Activated T-cell treated with anti-CD3 and anti-CD28 coated beads, Interleukin-2, amount 50 U/mL, for 72 hours (primary cell): ENCODE measurements at places on chromosomes 5 and 9.

GRCh38 chr9:112094948-112095681 is 80.0 kb downstream of the SUSD1 start:
- peaks cover 21% of the 10 kb centered on the region for H3K4me1 ChIP-seq
- no peak for DNase-seq
- H3K4me3 ChIP-seq, result peak overlapping the region; percentile 48
- H3K27ac ChIP-seq, result peak overlapping the region; percentile 2
- no peaks in the 10 kb centered on the region for H3K36me3 ChIP-seq
- no peaks in the 10 kb centered on the region for H3K27me3 ChIP-seq

DNA sequence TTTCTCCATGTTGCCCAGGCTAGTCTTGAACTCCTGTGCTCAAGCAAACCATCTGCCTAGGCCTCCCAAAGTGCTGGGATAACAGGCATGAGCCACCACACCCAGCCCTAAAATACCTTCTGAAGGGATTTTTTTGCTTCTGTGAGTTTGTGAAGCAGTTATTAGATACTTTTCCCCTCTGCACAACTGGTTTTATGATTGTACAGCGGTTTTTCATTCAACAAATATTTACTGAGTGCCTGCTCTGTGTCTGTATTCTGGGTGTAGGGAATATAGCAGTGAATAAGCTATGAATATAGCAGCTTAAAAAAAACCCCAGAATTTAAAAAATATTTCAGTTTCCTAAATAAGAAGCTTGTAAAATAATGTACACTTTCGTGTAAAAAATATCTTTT is 2.3 kb downstream of the SNX24 start:
- H3K4me1 ChIP-seq, result peaks cover 18% of the 10 kb centered on the region
- peaks cover 6% of the 10 kb centered on the region for H3K27me3 ChIP-seq

- no peaks in the 10 kb centered on the region for H3K4me1 ChIP-seq
- no peaks in the 10 kb centered on the region for H3K36me3 ChIP-seq
- H3K27me3 ChIP-seq, result no peaks in the 10 kb centered on the region
- no peak overlapping the region for H3K4me3 ChIP-seq
- H3K27ac ChIP-seq, result no peak overlapping the region
These were observed 614.3 kb downstream of the ACTL7B start for GRCh38 chr9:108241384-108242073.

DNA sequence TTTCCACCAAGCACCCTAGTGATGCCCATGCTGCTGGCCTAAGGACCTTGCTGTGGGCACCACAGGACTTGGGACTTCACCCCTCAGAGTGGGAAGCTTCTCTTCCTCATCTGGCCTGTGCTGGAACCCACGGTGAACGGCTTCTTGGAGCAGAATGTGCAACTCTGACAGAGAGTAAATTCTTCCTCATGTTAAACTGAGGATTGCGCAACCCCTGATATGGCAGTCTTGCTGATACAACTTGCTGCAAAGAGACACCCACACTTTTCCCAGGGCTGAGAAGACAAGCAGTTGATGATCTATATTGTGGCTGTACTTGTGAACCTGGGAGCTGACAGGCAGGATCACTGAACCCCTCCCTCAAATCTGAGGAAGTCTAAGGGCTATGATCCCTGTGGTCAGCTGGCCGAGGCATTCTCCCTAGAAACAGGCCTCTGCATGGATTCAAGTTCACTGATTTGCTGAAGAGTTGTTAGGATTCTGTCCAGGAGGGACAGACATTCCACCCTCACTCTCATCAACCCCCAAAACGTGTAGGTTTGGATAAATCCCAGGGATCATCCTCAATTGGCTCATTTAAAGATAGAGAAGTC is 307.2 kb downstream of the MTRR start:
- no peaks in the 10 kb centered on the region for H3K27me3 ChIP-seq
- no peaks in the 10 kb centered on the region for H3K36me3 ChIP-seq
- H3K4me3 ChIP-seq, result no peak overlapping the region
- DNase-seq, result no peak

- no peak overlapping the region for H3K27ac ChIP-seq
- H3K4me3 ChIP-seq, result no peak overlapping the region
- no peaks in the 10 kb centered on the region for H3K4me1 ChIP-seq
- no peaks in the 10 kb centered on the region for H3K36me3 ChIP-seq
- DNase-seq, result no peak
- peaks cover 5% of the 10 kb centered on the region for H3K27me3 ChIP-seq
These were observed 154.7 kb upstream of the PHYKPL start for GRCh38 chr5:178387061-178387855.

GRCh38 chr5:59813761-59814536 is 79.6 kb downstream of the PDE4D start:
- peaks cover 18% of the 10 kb centered on the region for H3K27me3 ChIP-seq
- no peak overlapping the region for H3K27ac ChIP-seq
- H3K36me3 ChIP-seq, result no peaks in the 10 kb centered on the region
- DNase-seq, result peak; percentile 36
- no peak overlapping the region for H3K4me3 ChIP-seq

GRCh38 chr5:143395638-143396352 is 7.7 kb downstream of the NR3C1 start:
- DNase-seq, result no peak
- H3K4me1 ChIP-seq, result peaks cover 83% of the 10 kb centered on the region
- H3K27me3 ChIP-seq, result no peaks in the 10 kb centered on the region
- peaks cover 22% of the 10 kb centered on the region for H3K36me3 ChIP-seq
- peak overlapping the region; percentile 78 for H3K4me3 ChIP-seq
- H3K27ac ChIP-seq, result peak overlapping the region; percentile 57

GRCh38 chr5:40853632-40854192 is 12.5 kb downstream of the CARD6 start:
- H3K4me1 ChIP-seq, result no peaks in the 10 kb centered on the region
- no peaks in the 10 kb centered on the region for H3K36me3 ChIP-seq

DNA sequence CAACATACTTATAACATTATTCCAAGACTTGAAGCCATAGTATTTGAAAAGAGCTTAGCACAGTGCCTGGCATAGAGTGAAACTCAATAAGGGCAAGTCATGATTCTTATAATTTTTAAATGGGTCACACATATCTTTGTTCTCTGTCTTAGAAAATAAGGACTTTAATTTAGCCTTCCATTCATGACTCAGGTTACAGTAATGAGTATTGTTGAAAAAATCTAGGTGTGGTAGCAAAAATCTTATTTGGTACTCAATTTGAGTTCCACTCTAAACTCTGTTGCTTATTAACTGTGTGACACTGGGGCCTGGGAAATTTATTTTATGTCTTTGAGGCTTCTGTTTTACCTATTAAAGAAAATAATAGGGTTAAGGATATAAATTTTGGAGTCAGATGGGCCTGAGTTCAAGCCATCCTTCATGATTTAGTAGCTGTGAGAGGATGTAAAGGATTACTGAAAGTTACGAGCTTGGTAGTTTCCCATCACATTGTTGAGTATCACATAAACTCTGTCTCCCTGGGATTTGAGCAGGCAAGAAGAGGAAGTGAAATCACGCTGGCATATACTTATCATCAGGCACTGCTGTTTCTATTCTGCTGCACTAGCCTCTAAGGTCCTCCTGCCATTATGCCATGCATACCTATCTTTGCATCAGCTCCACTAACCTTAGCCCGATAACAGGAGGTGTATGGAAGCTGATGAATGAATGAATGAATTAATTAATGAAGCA is 1.5 kb downstream of the SPINK9 start:
- no peaks in the 10 kb centered on the region for H3K27me3 ChIP-seq
- H3K36me3 ChIP-seq, result no peaks in the 10 kb centered on the region
- no peak overlapping the region for H3K4me3 ChIP-seq
- H3K27ac ChIP-seq, result no peak overlapping the region

DNA sequence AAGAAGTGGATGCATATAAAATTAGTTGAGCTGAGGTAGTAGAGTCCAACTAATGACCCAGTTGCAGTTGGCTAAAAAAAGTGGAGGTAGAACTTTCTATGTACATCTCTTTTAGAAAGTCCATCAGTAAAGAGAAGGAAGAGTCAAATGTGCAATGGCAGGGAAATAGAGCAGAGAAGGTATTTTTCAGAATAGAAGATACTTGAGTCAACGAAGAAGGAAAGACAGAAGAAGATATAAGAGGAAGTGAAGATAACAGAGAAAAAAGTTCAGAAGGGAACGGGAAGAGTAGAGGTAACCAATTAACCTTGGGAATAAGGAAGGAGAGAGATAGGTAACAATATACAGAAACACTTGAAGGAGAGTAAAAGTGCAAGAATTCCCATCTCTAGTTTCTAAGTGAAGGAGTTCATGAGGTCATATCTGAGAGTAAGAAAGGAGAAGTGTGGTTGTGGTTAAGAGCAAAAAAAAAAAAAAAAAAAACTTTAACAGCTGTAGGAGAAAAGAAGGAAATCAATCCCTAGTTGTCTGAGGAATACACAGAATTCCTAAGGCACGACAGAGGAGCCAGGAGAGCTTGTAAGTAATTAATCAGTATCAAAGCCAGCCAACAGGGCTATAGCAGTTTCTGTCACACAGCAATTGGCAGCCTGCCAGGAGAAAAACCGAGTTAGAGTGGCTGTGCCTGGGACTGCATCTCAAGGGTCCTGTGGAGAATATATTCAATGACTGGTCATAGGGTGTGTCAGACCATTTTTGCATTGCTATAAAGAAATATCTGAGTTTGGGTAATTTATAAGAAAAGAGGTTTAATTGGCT is 61.0 kb downstream of the ARL15 start:
- H3K36me3 ChIP-seq, result no peaks in the 10 kb centered on the region
- no peaks in the 10 kb centered on the region for H3K27me3 ChIP-seq
- no peak overlapping the region for H3K4me3 ChIP-seq
- no peak overlapping the region for H3K27ac ChIP-seq
- no peaks in the 10 kb centered on the region for H3K4me1 ChIP-seq
- peak; percentile 3 for DNase-seq

DNA sequence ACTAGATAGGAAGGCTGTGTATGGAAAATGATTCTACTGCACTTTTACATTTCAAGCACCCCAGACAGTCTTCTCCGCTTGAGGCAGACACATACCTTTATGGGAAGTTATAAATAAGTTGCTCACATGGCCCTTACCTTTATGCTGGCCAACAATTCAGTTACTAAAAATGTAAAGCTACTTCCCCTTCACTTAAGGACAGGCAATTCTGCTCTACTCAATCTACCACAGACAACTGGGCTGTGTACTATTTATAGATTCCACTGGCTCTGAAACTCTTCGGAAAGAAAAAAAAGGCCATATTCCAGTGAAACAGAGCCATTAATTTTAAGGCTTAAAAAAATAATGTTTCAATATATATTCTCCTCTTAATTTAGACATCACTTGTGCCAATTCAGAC is 59.4 kb downstream of the ELAVL2 start:
- H3K4me3 ChIP-seq, result no peak overlapping the region
- no peaks in the 10 kb centered on the region for H3K36me3 ChIP-seq
- DNase-seq, result no peak
- H3K27ac ChIP-seq, result no peak overlapping the region
- H3K27me3 ChIP-seq, result no peaks in the 10 kb centered on the region

- H3K36me3 ChIP-seq, result no peaks in the 10 kb centered on the region
- peaks cover 9% of the 10 kb centered on the region for H3K4me1 ChIP-seq
- H3K27me3 ChIP-seq, result peaks cover 58% of the 10 kb centered on the region
- DNase-seq, result no peak
These were observed 188.7 kb upstream of the S1PR3 start for GRCh38 chr9:88802533-88802932.

GRCh38 chr5:71960195-71960594 is 147.1 kb upstream of the MAP1B start:
- no peak overlapping the region for H3K4me3 ChIP-seq
- no peaks in the 10 kb centered on the region for H3K4me1 ChIP-seq
- H3K36me3 ChIP-seq, result no peaks in the 10 kb centered on the region
- no peak overlapping the region for H3K27ac ChIP-seq

GRCh38 chr5:93406971-93407401 is 174.0 kb downstream of the NR2F1-AS1 start:
- no peak overlapping the region for H3K27ac ChIP-seq
- no peak overlapping the region for H3K4me3 ChIP-seq
- no peaks in the 10 kb centered on the region for H3K4me1 ChIP-seq

DNA sequence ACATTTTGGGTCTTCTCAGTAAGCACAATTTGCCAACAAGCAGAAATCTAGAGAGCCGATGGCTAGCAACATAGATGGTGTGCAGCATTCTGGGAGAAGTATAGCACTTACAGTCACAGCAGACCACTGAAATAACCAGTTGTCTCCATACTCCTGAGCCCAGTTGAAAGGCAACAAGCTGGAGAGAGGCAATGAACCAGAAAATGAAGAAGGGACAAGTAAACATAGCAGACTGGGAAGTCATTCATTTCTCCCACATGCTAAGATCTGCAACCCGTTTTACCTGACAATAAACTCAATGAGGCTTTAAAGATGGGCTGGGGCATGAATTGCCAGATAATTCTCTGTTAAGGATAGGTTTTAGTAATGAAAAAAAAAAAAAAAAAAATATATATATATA is 575.6 kb upstream of the GRAMD2B start:
- no peak overlapping the region for H3K27ac ChIP-seq
- no peaks in the 10 kb centered on the region for H3K27me3 ChIP-seq
- DNase-seq, result no peak
- no peaks in the 10 kb centered on the region for H3K36me3 ChIP-seq
- no peak overlapping the region for H3K4me3 ChIP-seq

DNA sequence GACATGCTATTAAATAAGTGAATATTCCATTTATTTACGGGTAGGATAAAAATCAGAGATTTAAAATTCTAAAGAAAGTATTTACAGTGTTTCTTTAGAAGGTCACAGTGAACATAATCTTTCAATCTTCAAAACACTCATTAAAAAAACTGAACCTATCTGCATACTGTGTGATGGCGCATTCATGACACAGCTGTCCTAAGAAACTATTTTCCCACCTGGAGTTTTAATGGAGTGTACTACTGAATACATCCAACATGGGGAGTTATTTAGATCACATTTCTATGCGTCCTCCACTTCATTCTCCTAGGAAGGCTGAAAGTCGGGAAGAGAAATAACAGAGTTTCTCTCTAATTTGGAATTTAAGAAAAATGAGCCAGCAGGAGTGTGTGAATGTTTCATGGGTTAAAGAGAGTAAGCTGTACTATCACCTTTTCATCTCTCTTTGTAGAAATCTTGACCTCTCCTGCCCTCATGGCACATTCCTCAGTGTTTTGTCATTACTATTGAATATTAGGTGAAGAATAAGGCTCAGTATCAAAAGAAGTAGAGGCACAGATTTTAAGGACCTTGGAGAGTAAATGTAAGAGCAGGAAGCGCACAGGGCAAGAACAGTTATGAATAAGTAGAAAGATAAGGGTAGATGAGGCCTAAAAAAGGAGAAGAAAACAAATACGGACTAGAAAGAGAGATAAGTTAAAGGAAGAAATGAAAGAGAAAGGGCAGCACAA is 551.2 kb upstream of the TUSC1 start:
- H3K27ac ChIP-seq, result no peak overlapping the region
- no peaks in the 10 kb centered on the region for H3K36me3 ChIP-seq
- no peaks in the 10 kb centered on the region for H3K4me1 ChIP-seq
- no peak for DNase-seq
- H3K4me3 ChIP-seq, result no peak overlapping the region

DNA sequence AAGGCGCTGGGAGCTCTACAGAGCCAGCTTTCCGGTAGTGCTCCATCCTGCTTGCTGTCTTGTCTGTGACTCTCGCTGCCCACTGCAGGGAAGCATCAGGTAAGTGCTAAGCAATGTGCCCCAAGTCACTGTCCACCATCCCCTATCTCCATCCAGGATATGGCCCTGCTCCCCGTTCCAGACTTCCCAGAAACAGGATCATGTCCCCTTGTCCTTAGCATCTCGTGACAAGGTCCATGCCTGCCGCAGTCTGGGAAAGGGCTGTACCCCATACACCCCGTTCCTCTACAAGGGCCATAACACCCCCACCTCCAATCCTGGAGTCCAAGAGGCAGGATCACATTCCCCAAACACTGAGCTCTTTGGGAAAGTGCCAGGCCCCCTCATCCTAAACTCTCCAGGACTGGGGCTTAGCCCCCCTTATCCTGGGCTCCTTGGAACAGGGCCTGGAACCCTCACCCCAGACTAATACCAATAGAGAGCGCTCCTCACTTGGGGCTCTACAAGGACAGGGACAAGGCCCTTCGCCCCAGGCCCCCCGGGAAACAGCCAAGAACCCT is 566 bp downstream of the RPP25L start:
- H3K36me3 ChIP-seq, result peaks cover 5% of the 10 kb centered on the region
- no peaks in the 10 kb centered on the region for H3K27me3 ChIP-seq
- peak overlapping the region; percentile 95 for H3K4me3 ChIP-seq
- no peak for DNase-seq
